Cortex of kidney (tissue), 1 donor: ENCODE measurements at places on chromosomes 4 and X.

GRCh38 chr4:119299260-119299671 lies 22.7 kb downstream of the FABP2 start:
- no peak for DNase-seq

GRCh38 chr4:123088501-123088900 lies 166.1 kb upstream of the NUDT6 start:
- DNase-seq, result no peak

- no peak for DNase-seq
Measured at GRCh38 chr4:7733801-7734650, 205.6 kb downstream of the AFAP1 start.

DNA sequence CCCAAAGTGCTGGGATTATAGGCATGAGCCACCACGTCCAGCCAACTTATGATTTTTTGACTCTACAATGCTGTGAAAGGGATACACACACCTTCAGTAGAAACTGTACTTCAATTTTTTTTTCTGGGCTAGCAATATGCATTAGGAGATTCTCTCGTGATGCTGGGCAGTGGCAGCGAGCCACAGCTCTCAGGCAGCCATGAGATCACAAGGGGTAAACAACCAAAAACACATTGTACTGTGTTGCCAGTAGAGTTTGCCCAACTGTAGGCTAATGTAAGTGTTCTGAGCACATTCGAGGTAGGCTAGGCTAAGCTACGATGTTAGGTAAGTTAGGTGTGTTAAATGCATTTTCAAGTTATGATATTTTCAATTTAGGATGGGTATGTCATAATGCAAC lies 25.7 kb downstream of the RAB33A start:
- no peak for DNase-seq

DNA sequence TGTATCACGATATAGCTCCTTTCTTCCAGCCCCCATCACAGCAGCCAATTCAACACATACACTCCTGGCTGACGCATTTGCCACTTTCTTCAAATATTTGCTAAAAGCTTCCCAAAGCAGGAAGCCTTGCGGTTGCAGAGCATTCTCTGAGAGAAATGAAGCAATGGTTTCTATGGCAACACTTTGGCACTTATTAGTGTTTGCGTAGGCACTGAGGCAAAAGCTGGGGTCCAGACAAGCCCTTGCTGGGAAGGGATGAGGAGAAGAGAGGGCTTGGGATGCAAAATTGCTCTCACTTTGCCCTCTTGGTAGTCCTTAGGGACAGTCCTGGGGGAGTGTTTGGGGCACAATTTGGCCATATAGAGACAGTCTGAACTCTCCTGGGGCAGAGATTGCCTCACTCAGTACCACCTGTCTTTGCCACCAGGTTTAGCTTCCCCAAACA lies 55.0 kb upstream of the PAK3 start:
- DNase-seq, result no peak

GRCh38 chr4:102601586-102602227 lies 100.5 kb downstream of the NFKB1 start:
- no peak for DNase-seq

DNA sequence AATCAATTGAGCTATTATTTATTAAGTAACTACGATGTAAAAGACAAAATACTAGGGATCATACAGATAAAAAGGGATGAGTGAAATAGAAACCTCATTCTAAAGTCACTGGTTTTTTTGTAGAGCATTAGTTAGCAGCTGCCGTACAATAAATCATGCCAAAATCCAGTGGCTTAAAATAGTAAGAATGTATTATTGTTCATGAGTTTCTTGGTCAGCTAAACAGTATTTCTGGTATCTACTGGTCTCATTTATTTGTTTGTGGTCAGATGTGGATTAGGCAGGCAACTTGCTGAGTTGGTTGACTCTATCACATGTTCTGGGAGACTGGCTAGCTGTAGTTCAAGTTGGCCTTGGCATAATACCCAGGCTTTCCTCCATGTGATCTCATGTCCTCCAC lies 667.3 kb downstream of the GALNTL6 start:
- no peak for DNase-seq

GRCh38 chr4:4501679-4502078 lies 40.2 kb downstream of the STX18 start:
- DNase-seq, result no peak

DNA sequence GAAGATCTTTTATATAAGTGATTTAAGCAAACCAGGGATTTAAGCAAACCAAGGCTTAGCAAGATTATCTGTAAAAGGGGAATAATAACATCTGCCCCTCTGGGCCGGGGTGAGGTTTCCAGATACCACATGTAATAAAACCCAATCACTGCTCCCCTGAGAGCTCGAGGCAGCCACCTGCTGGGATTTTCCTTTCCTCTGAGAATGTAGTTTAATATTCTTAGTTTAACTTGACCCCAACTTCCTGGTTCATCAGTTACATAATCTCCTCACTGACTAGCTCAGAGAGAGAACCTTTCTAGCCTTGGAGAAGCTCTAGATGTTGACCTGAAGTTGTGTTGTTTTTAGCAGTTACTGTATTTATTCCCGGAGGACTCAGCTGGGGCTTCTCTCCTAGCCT lies 322.4 kb downstream of the ARHGAP10 start:
- DNase-seq, result no peak

GRCh38 chr4:16384576-16384975 lies 158.3 kb upstream of the TAPT1 start:
- DNase-seq, result no peak

DNA sequence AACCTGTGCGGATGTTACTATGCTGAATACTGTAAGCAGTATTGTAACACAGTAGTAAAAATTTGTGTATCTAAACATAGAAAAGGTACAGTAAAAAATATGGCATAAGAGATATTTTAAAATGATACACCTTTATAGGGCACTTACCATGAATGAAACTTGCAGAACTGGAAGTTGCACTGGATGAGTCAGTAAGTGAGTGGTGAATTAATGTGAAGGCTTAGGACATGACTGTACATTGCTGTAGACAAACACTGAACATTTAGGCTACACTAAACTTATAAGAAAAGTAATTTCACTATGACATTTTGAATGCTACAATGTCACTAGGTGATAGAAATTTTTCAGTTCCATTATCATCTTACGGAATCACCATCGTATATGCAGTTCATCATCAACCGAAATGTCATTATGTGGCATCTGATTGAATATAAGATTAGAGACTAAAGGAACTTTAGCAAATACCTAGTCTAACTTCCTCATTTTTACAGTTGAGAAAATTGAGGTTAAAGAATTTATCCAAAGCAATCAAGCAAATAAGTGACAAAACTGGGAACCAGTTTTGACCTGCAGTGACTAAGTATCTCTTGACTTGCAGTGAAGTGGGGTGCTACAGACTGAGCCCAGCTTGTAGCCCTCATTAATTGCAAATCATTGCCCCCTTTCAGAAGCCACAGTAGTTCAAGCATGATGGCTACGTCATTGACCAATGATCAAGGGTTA lies 55.3 kb downstream of the EGF start:
- no peak for DNase-seq

GRCh38 chr4:27148211-27148895 lies 287.7 kb downstream of the STIM2 start:
- DNase-seq, result no peak

GRCh38 chrX:124127496-124127895 lies 166.0 kb downstream of the STAG2 start:
- DNase-seq, result no peak

GRCh38 chrX:78378476-78379115 lies 51.2 kb upstream of the CYSLTR1 start:
- no peak for DNase-seq

- DNase-seq, result no peak
Measured at GRCh38 chrX:105488716-105489115, 268.2 kb upstream of the TEX13A start.

DNA sequence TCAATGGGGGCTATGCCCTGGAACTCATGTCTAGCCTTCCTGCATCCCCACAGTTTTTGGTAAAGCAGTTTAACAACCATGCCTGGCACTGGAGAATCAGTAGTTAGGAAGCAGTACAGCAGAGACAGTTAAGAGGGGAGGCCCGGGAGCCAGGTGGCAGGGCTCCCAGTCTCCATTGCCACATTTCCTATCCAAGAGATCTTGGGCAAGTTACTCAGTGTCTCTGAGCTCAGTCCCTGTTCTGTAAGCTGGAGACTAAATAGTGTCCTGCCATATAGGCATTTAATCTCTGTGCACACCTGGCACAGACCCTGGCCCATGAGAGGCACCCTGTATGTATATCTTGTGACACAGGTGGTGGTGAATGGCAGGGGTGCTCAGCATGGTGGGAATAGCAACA lies 156.1 kb upstream of the EOLA2 start:
- DNase-seq, result no peak

- DNase-seq, result no peak
Measured at GRCh38 chrX:140822861-140823260, 113.3 kb downstream of the LINC00632 start.

GRCh38 chrX:135544338-135544948 lies 24.0 kb downstream of the INTS6L start:
- DNase-seq, result no peak

DNA sequence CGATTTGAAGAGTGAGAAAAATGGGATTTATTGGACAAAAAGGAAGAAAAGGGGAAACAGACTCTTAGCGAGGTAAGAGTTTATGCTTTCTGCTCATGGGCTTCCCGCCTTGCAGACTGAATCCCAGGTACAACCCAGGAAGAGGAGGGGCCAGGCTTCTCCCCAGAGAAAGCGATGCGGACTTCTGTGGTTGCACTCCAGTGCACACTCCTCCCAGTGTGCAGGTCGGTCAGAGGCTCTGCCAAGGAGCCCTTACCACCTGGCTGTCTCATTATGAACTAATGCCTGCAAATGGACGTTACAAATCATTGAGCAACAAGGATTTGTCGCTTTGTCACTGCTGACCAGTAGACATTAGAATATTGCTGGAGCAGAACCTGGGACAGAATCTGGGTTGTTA lies 39.9 kb upstream of the GLRA2 start:
- no peak for DNase-seq

DNA sequence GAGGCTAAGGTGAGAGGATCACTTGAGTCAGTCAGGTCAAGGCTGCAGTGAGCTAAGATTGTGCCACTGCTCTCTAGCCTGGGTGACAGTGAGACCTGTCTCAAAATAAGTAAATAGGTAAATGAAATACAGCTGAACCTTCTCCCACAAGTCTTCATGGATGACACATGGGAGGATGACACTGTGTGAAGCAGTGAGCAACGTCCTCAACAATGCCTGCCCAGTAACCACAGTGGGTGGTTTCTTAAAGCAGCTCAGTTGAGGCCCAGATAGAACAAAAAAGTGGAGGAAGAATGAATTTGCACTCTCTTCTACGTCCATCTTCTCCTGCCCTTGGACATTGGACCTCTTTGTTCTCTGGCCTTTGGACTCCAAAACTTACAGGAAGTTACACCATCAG lies 52.7 kb downstream of the MSX1 start:
- no peak for DNase-seq

DNA sequence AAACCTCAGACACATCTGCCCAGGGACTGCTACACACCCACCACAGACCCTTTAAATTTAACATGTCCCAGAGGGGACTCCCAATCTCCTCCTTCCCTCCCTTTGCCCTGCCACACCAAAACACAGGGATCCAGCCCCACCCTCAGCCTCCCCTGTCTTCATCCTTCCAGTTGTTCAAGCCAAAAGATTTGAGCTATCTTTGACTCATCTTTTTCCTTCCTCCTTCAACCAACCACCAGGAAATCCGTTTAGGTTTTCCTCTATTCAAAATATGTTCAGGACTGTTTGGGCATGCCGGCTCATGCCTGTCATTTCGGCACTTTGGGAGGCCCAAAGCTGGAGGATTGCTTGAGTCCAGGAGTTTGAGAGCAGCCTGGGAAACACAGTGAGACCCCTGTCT lies 6.9 kb upstream of the STK32B start:
- DNase-seq, result no peak

DNA sequence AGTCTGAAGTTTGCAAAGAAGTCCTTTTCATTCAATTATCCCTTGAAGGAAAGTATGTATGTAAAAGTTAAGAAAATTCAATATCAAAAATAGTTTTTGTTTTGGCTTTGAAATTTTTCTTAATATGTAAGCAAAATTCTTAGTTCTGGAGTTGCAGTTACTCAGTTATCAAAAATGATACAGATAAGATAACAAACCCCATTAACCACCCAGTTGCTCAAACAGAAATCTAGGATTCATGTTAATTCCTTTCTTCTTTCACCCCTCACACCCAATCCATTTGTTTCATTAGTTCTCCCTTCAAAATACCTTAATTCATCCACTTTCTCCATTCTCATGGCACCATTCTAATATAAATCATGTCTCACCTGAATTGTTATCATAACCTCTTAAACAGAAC lies 40.5 kb upstream of the JADE1 start:
- DNase-seq, result no peak

DNA sequence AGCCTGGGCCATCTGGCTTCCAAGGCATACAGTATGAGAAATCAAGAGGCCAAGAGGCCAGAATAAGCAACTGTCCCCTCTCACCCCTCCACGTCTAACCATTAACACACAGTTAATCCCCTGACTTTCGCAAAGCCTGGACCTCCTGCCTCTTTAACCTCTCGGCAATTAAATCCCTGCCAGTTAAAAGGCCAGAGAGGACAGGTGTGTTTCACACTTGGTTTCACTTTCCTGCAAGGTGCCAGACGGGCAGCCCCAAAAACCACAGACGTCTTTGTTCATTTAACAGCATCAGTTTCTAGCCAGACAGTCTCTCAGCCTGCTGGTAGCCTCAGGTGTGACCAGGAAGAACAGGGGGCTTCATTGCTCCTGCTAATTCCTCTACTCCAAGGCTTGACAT lies 91.1 kb upstream of the KIT start:
- no peak for DNase-seq

GRCh38 chrX:9379697-9380551 lies 84.9 kb upstream of the TBL1X start:
- no peak for DNase-seq

DNA sequence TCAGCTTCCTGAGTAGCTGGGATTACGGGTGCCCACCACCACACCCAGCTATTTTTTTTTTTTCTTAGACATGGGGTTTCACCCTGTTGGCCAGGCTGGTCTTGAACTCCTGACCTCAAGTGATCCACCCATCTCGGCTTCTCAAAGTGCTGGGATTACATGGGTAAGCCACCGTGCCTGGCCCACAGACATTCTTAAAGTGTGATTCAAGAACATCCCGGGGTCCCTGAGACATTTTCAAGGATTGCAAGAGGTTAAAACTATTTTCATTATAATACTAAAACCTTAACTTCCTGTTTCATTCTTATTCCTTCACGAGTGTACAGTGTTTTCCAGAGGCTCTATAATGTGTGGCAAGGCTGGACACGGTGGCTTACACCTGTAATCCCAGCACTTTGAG lies 318.7 kb downstream of the CAMK2D start:
- no peak for DNase-seq

GRCh38 chr4:155072417-155072816 lies 136.0 kb upstream of the NPY2R start:
- no peak for DNase-seq

DNA sequence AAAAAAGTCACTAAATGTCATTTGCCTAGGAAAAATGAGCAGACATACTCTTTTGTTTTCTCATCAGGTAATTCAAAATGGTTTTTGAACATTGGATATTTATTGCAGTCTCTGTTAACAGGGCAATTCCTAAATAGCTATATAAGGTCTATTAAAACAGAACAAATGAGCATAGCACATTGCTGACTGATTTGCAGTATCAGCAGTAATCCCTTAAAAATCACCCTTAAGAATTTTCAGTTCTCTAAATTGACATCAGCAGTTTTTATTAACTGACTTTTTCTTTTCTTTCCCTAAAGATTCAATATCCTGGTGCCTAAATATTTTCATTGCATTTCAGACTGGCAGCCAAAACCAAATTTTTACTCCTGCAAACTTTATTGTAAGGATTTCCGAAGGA lies 270.2 kb downstream of the FSTL5 start:
- no peak for DNase-seq

- no peak for DNase-seq
Measured at GRCh38 chr4:162497564-162498167, 333.9 kb upstream of the FSTL5 start.

- no peak for DNase-seq
Measured at GRCh38 chr4:1080961-1081688, 32.2 kb downstream of the RNF212 start.
